ENCODE measurements at places on chromosomes 1 and 21.

- peak; percentile 69 for DNase-seq
Measured at GRCh38 chr1:53860967-53861411, 22.9 kb upstream of the NDC1 start.

GRCh38 chr1:226029093-226029496 is 30.0 kb upstream of the SDE2 start:
- DNase-seq: no peak

DNA sequence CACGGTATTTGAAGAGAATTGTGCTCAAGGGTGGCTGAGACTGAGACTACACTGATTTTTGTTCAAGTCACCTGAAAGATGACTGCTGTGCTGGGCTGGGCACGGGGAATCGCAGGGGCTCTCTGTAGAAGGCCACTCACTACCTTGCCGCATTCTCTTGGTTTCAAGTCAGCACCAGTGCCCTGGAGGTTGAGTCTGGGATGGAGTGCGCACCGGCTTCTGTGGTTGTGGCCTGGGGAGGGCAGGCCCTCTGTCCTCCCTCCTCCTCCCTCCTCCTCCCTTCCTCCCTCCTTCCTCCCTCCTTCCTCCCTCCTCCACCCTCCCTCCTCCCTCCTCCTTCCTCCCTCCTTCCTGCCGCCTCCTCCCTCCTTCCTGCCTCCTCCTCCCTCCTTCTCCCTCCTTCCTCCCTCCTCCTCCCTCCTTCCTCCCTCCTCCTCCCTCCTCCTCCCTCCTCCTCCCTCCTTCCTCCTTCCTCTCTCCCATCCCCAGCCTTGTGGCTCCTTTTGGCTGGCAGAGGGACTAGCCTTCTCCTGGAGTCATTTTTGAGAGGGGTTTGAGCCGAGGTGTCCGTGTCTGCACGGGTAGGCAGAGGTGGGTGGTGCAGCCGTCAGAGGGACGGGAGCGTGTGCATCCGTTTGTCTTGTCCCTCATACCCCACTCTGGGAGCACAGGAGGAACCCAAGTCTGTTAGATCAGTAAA is 9.5 kb downstream of the RER1 start:
- no peak for DNase-seq

DNA sequence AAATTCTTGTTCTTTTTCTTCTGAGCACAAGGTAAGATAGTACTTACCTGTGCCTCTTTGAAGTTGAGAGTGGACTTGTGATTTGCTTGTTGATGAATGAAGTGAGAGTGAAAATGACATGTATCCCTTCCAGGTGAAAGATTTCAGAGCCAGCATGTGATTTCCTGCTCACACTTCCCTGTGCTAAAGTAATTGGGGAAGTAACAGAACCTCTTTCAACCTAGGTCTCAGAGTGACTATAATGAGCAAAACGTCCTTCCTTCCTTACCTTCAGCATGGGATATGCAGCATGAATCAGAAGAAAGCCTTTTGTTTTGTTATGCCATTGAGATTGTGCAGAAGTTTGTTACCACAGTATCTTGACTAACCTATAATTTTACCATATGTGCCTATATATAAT is 24.6 kb downstream of the RAVER2 start:
- no peak for DNase-seq

GRCh38 chr1:217140041-217140901 is 417.0 kb upstream of the ESRRG start:
- no peak for DNase-seq

GRCh38 chr1:150548632-150549495 is at the start of gene ADAMTSL4:
Gene ADAMTSL4, plus strand, starts transcription at chr1:150549408. Its CDS starts 2,881 bp downstream, at chr1:150552289.
- DNase-seq: peak; percentile 93

DNA sequence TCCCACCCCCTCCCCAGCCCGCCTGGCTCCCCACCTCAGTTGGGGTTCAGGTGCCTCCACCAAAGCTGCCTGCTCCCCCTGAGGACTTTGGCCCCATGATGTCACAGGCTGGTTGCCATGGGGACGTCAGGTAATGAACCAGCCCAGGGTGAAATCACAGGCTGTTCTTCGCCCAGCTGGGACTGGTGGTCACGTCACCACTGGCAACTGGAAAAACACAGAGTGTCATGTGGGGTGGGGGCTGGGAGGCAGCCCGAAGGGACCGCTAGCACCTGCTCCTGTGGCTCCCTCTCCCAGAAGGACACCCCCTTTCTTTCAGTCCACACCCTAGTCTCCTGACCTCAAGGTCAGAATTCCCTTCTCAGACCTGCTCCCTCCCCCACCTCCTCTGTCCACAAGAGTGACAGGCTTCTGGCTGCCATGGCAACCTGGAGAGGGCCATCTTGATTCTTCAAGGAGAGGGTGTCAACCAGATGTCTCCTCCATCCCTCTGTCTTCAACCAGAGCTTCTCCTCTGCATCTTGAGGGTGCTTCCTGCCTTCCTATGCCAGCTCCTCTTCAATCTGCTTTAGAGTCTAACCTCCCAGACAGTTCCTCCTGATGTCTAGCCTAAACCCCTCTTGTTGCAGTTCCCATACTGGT is 6.2 kb downstream of the FAM131C start:
- no peak for DNase-seq

GRCh38 chr1:116434849-116435248 is 61.8 kb downstream of the ATP1A1 start:
- no peak for DNase-seq

DNA sequence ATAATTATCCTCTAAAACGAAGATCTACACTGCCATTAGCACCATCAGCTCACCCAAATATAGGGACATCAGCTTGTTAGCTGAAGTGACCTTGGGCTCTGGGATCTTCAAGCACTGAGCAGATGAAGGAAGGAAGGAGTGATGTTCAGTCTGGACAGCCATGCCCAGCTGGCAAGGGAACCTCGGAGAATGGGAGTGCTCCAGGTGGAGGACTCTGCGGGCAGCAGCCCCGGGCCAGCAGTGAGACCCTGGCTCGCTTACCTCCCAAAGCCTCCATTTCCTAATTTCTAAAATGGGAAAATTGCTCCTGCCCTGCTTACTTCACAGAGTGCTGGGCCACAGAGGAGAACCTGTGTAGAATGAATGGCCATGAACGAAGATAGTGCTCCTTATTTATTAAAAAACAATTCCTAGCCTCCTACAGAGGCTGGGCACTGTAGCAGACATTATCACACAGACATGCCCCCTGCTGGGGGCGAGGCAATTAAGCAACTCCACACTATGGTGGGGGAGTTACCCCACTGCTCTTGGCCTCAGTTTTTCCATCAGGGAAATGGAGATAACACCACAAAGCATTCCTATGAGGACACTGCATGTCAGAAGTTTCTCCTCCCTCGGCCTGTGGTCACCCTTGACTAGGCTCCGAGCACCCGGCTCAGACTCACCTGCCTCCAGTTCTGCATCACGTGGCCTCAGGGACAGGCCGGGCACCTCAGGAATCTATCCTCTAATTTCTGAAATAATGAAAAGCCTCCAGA is 117.6 kb downstream of the KCNN3 start:
- DNase-seq: no peak

DNA sequence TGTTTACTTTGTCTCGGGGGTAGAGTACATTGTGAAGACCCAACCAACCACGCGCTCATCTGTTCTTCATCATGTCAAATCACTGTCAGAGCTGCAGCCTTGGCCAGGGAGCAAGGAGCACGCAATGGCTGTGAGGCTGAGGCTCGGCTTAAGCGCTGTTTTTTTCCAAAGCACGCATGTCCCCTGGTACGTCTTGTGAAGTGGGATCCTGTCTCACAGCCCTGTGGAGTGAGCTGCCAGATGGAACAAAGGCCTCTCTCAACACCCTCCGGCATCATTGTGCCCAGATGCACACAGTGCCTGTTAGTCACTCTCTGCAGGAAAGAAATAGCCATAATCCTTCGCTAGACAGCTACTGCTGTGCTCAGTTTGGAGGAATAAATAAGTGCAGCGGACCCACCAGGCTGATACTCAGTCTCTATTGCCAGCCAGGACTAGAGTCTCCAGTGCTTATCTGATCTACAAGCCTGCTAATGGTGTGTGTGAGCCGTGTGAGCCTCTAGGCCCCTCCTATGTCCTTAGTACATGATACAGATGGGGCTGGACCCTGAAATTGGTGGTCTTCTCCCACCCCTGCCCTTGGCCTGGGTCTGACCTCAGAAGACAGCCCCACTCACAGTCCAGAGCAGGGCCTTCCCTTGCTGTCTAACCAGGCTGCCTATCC is 91.3 kb upstream of the COA6 start:
- DNase-seq: no peak

- no peak for DNase-seq
Measured at GRCh38 chr1:200834383-200834782, 38.4 kb upstream of the GPR25 start.

GRCh38 chr21:45544449-45545235 is 2.4 kb upstream of the SLC19A1 start:
- DNase-seq: peak; percentile 18

GRCh38 chr1:47569681-47570470 is 132.0 kb downstream of the FOXD2 start:
- no peak for DNase-seq

DNA sequence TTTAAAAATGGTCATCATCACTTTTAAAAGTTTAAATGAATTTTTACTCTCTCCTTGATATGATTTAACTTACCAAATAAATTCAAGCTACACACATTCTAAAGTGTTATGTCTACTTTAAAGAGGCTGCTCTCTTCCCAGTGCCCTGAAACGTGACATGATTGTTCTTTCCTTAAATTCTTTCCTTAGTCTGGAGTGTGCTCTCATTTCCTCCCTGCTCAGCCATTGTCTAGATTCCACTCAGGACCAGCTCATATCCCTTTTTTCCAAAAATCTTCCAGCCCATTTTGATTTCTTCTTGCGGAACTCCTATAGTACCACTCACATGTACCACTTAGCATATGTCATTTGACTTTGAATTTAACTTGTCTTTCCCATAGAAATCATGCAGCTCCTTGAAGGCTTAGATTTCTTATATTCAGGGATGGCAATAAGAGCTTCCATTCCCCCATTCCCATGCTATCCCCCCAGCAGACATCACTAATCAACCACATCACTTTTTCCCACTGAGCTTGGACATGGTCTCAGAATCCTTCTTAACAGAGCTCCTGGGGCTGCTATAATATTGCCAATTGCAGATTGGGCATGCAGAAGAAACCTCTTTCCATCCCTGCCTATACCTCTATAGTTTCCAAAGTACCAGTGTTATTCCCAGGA is 54.7 kb upstream of the ITPKB start:
- no peak for DNase-seq

All from D341Med (cell line).